ENCODE measurements at places on chromosomes 7 and 10.

- DNase-seq: no peak
These were observed 617.2 kb downstream of the GRM8 start for GRCh38 chr7:126635545-126635944.

DNA sequence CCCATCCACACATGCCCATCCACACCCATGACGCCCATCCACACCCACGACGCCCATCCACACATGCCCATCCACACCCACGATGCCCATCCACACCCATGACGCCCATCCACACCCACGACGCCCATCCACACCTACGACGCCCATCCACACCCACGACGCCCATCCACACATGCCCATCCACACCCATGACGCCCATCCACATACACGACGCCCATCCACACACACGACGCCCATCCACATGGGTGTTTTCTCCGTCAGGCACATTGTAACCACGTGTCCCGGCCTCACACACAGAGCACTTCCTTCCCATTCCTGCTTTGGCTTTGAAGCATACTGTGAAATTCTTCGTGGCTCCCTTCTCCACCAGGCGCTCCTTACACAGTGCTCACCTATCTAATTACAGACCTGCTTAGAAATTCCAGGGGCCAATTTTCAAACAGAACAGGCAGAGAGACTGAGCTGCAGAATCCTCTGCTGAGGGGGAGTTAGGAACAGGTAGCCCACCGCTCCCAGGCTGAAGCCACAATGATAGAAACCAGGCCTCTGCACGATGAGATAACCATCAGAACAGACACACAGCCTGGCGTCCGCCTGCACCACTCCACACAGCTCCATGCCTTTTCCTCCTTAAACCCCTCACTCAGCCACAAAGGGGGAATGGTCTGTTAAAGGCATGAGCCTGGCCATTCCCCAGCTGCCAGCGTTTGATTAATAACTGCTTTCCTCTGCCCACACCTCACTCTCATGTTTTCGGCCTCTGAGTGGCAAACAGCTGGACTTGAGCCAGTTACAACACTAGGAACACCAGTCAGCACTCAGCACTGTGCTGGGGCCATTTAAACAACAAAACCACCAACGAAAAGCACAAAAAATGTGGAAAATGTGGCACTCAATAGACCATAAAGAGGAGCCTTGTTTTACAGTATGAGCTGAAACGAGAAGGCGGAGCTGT, 501.6 kb downstream of the PTPRN2 start:
- no peak for DNase-seq

DNA sequence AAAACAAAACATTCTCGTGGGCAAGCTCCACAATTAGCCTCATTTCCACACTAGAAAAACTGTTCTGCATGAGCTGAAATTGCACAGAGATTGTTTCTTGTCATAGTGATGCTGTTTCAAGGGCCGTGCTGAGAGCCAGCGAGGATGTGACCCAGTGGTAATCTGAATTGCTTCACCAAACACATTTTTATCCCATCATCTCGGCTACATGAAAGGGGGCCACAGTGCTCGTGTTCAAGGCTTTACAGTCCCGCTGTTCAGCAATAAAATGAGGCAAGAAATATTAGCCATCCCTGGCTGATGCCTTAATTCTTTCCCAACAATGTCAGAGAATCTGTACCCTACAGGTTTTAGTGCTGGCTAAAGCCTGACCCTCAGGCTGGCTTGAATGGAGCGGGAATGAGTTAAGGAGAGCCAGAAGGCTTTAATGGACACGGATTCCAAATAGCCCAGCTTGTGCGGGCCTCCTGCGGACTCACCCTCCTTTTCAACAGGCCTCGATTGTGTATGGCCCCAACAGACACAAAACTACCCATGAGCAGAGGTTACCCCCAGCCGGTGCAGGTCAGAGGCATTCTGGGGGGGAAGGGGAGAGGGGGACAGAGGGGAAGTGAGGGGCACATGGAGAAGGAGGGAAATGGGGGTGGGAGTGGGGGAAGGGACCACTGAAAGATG, 2.0 kb upstream of the GDF10 start:
- DNase-seq: no peak

GRCh38 chr10:86868353-86868752, 89.1 kb downstream of the MMRN2 start:
- DNase-seq: no peak

GRCh38 chr10:33052915-33053810, 95.1 kb upstream of the ITGB1 start:
- DNase-seq: no peak

DNA sequence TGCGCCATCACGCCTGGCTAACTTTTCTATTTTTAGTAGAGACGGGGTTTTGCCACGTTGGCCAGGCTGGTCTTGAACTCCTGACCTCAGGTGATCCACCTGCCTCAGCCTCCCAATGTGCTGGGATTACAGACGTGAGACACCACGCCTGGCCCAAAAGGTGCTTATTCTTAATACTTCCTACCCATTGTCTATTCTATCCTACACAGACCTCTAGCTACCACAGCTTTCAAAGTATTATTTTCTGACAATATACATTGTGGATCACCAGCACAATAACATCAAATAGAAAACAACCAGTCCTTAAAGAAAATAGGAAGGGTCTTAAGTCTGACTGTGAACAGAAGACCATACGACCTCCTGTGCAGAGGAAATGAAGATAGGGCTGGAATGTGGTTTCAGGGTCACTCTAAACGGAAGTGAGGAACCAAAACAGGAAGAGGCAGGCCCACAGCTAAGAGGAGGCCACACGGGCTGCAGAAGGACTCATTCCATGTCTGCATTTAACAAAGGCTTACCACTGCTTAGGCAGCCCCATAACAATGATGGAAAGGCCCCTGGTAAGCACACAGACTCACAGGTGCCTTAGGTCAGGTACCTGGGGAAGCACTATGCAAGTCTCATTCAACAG, 115.2 kb downstream of the ZFAND4 start:
- no peak for DNase-seq

DNA sequence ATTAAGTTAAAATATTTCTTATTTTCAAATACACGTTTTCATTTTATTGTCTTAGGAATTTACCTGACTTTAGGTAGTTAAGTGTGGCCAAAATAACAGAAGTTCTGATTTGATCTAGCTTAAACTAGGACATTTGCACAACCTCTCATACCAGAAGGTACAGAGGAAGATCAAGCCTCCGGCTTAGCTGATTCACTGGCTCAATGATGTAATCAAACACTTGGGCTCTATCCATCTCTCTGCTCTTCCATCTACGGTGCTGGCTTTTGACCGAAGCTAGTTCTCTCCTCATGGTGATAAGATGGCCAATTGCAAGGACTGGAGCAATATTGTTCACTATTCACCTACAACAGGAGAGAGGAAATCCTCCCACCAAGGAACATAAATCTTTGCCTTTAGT, 12.2 kb upstream of the HYCC1 start:
- no peak for DNase-seq

- no peak for DNase-seq
These were observed 3.4 kb upstream of the CHST12 start for GRCh38 chr7:2399848-2400587.

- DNase-seq: no peak
These were observed 64.8 kb downstream of the THSD7A start for GRCh38 chr7:11767148-11767547.

DNA sequence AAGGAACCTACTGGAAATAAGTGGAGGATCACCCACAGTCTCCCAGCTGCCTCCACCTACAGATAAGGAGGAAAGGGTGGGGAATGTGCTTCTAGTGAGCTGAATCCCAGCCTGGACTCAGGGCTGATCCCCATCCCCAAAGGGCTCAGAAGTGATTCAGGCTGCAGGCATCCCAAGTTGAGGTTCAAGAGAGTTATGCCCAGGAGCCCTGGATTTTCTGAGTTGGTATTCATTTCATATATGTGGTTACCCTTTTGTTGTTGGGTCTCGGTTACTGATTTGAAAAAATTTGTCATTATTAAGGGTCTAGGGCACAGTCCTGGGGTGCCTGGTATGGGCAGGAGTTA, 30.0 kb upstream of the SRGN start:
- DNase-seq: no peak

GRCh38 chr10:94239696-94240095, 123.0 kb downstream of the NOC3L start:
- no peak for DNase-seq

- no peak for DNase-seq
These were observed 27.7 kb downstream of the RCC1L start for GRCh38 chr7:75045881-75046280.

DNA sequence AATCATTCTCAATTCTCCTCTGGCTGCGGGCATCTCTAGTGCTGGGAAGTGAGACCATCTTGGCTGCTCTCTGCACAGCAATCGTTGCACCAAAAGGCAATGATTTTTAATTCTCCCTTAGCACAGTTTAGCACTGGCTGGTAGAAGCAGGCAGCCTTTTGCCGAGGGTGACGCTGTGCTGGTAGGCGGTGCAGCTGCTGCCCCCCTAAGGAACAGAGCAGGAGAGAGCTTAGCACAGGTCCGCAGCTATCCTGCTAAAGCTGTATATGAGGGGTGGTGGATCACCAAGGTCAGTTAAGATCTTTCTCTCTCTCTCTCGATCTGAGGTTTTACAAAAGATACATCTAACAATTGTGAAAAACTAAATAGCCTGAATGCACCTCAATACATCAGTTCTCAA, 390.1 kb downstream of the GATA3 start:
- peak; percentile 21 for DNase-seq

DNA sequence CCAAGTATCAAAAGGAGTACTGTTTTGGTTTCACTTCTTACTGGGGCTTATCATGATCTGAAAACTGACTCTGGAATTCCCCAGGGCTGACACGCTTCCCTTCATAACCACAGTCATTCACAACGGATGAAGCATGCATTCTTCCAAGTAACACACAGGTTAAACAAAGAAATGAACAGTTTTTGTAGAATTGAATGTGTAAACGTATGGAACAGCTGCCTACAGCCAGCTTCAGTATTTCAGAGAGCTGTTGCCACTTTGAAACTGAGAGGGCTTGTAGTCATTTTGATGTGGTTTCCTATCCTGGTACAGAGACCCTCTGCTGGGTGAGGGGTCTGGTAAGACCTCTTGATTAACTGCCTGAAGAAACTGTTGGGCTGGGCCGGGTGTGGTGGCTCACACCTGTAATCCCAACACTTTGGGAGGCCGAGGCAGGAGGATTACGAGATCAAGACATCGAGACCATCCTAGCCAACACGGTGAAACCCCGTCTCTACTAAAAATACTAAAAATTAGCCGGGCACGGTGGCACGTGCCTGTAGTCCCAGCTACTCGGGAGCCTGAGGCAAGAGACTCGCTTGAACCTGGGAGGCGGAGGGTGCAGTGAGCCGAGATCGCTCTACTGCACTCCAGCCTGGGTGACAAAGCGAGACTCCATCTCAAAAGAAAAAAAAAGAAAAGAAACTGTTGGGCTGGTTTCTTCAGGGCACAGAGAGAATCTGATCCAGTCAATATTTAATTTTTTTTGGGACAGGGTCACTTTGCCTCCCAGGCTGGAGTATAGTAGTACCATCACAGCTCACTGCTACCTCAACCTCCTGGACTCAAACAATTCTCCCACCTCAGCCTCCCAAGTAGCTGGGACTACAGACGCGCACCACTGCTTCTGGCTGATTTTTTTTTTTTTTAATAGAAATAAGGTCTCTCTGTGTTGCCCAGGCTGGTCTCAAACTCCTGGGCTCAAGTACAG, 4.7 kb downstream of the NFE2L3 start:
- peak; percentile 82 for DNase-seq

DNA sequence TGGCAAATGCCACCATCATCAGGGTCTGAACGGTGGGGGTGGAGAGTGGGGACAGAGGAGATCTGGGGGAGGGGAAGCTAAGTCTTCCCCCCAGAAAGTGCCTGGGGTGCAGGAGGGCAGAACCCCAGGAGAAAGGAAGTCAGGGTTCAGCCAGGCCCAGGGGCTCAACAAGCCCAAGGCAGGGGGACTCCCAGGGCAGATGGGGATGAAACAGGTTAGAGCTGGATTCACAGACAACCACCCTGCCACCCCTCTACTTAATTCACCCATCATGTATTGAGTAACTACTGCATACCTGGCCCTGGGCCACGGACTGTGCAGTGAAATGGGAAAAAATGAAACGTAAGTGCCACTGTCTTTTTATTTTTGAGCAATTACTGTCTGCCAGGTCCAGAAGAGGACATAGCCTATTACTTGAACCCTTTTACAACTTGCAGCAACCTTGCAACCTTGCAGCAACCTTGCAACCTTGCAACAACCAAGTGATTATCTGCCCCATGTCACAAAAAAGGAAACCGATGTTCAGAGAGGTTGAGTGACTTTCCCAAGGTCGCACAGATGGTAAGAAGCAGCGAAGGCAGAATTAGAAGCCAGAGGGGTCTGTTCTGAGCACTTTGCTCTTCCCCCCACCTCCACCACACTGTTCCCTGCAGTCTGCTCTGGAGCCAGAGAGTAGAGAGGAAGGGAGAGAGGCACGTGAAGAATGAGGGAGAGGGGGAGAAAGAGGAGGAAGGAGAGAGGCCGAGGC, 4.8 kb downstream of the ELN start:
- no peak for DNase-seq

DNA sequence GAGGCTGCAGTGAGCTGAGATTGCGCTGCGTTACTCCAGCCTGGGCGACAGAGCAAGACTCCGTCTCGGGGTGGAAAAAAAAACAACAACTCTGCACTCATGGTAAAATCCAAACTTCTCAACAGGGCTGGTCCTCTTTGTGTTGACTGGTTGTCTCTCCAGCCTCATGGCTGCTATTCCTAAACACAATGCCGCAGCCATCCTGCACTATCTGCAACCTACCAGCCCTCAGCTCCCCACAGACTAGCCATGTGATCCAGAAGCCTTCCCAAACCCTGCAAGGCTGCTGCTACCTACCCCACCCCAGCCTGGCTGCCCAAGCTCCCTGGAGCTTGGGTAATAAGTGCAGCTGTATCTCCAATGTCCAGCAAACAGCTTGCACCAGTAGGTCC, 11.7 kb downstream of the ZYX start:
- no peak for DNase-seq

DNA sequence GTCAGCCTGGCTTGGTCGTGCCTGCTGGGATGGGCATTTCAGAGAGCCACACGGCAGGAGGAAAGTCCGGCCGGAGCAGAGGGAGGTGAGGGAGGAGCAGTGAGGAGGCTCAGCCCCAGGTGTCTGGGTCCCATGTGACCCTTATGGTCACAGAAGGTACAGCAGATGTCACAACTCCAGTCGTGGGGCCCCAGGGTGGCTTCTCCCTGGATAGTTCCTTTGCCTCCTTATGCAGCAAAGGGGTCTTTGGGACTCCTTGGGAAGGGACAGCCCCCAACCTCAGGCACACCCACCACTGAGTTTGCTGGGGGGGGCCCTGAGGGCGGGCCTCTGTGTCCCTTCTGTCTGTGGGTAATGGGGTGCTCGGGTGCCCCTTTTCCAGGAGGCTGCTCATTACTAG, 19.6 kb upstream of the PRKAG2 start:
- no peak for DNase-seq

Data from CD4-positive, alpha-beta memory T cell (primary cell).